Stimulated activated CD4-positive, alpha-beta T cell treated with anti-CD3 and anti-CD28 coated beads, Interleukin-12 subunit alpha, Interleukin-12 subunit beta, amount 100 ng/mL, for 4 hours (primary cell): ENCODE measurements at places on chromosomes 3 and 15.

GRCh38 chr15:78402061-78402610 lies 35.9 kb upstream of the IREB2 start:
- DNase-seq, result no peak

GRCh38 chr3:38950581-38950980 lies 101.2 kb downstream of the SCN11A start:
- no peak for DNase-seq

GRCh38 chr15:28117432-28117990 lies 18.4 kb upstream of the OCA2 start:
- no peak for DNase-seq

GRCh38 chr3:128424508-128425069 lies 42.1 kb downstream of the DNAJB8 start:
- DNase-seq, result no peak

- no peak for DNase-seq
Measured at GRCh38 chr3:18667552-18667951, 242.4 kb upstream of the SATB1 start.

DNA sequence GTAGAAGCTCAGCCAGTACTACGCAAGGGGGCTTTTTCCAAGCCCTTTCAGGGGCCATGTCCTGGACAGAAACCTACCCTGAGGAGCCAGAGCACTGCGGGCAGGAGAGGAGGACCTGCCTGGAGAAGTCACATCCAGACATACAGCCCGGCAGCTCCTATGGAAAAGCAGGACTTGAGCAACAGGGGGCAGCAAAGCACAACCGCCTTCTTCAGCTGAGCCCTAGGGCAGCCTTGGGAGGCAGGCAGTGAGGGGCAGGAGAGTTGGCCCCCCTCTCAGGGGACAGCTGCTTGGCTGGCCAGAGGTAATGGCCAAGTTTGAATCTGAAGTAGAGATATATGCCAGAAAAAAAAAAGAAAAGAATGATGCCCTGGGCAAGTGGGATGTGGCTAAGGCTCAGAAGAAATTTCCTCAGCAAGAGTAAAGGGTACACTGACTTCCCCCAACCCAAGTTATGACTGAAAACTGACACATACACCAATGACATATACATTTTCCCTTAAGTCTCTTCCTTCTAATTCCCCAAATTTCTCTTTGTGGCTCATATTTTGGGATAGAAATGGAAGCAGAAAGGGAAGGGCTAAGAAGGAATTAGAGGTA lies 56.9 kb downstream of the CYP19A1 start:
- DNase-seq, result no peak

DNA sequence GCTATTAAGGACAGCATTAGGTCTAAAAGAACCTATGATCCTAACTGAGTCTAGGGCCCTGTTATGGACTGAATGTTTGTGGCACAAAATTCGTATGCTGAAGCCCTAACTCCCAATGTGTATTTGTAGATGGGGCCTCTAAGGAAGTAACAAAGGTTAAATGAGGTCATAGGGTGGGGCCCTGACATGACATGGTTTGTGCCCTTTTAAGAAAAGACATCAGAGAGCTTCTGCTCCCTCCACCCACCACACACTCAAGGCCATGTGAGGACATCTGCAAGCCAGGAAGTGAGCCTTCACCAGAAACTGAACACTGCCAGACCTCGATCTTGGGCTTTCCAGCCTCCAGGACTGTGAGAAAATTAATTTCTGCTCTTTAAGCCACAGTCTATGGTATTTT lies 49.2 kb downstream of the PHC3 start:
- no peak for DNase-seq

- DNase-seq, result no peak
Measured at GRCh38 chr3:187639927-187640568, 30.1 kb downstream of the SST start.

DNA sequence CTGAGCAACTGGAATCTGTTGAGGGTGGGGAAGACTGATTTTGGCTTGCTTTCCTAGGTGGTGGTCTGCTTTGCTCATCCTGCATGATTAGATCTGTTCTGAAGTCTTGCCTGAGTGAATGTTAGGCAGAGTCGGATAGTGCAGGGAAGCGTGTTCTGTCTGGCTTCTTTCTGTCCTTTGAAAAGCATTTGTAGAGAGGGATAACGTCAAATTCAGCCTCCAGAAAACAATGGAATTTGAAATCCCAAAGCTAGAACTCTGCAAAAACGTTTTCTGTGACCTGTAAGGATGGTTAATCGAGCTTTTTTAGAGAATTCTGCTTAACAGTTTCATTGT lies 1.4 kb downstream of the GLCE start:
- no peak for DNase-seq

GRCh38 chr15:31464216-31465082 lies 137.8 kb downstream of the KLF13 start:
- no peak for DNase-seq

DNA sequence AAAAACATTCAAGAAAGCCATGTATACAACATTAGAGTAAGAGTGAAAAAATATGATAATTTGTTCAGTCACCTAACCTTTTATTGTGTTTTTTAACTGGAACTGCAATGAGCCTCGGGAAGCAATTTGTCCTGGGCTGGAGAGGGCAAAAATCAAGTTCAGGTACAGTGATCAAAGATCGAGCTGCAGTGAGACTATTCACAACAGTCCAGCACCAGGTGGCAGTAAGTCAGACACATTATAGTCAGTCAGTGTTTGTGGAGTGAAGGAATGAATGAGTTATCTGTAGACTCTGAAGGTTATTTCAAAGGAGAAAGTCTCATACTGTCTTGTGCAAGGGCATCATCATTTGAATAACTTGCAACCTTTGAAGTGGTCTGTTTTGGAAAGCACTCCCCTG lies 116.6 kb downstream of the CHDH start:
- no peak for DNase-seq

- no peak for DNase-seq
Measured at GRCh38 chr15:92954578-92954977, 54.5 kb downstream of the CHD2 start.

DNA sequence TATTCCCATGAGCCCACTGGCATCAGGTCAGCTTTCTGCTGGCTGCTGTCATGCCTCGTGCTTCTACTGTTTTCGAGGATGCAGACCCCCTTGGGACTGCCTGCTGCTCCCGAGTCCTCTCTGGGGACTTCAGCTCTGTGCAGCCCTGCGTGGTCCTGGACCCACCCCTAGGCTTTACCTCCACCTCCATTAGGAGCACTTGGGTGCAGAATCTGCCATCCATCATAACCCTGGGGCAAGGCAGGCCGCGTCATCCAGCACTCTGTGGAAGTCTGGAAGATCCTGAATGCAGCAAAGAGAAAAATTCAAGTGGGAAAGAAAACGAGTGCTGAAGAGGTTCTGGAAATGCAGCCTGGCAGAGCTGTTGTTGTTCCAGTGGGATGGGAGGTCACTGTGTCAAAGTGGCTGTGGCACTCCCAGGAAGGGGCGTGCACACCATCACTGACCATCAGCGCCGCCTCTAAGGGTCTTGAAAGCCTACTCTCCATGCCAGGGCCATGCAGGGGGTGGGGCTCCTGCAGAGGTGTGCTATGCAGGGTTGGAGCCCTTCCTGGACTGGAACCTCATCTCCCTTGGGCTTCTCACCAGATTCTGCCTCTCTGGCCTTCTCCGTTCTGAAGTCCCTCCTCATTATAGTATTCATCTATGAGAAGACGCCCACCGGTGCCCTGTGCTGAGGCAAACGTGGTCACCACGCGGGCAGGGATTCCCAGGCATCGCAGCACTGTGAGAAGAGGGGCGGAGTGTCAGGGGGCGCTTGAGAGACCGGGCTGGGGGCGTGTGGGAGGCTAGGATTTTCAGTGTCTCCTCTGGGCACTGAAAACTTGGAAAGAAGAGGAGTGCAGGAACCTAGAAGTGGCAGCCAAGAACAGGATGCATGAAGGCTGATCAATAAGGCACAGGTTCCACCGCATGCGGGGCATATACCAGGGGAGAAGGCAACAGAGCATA lies 12.5 kb downstream of the EPB42 start:
- DNase-seq, result no peak

DNA sequence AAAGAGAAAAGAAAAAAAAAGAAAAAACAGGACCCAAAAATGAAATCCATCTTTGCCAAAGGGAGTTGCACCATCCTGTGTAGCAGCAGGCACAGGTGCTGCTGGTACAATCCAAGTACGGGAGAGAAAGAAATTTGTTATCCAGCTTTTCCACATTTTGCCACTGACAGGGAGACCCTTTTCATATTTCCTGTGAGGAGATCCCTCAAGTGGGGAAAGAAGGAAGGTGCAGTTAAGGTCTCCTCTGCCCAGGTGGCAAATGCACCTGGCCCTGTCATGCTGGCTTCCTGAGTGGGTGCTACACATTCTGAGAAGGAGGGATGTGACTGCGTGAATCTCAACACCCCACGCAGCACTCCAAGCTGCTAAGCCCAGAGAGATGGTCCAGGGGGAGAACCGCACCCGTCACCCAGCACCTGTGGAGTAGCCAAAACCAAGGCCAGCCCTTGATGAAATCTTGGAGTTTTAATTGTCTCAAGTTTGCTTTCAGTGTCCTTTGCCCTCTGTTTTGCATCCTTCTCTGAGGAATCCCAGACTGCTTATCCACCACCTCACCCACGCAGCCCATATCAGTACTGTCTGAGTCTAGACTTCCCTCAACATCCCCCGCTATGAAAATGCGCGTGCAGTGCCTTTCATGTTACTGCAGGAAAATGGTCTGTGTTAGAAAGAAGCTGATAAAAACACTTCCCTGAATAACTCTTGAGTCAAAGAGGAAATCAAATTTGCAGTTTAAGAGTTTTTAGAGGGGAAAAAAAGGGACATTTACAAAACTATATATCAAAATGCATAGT lies 141.9 kb upstream of the THBS1 start:
- no peak for DNase-seq

GRCh38 chr3:158718490-158719170 lies 13.6 kb downstream of the RARRES1 start:
- no peak for DNase-seq

GRCh38 chr15:45456212-45457106 lies 66.1 kb downstream of the SLC30A4 start:
- peak; percentile 29 for DNase-seq

DNA sequence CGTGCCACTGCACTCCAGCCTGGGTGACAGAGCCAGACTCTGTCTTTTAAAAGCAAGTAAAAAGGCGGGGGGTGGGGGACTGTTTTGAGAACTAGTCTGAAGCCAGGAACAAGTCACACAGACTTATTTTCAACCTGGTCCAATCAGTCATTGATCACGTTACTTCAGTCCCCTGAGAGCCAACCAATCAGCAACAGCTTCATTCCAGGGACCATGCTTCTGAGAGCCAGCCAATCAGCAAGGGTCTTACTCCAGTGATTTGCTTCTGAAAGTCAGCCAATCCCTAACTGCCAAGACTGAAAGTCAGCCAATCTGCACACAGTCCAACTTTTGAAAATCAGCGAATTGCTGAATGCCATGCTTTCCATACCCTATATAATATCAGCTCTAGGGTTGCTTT lies 48.6 kb upstream of the C15orf39 start:
- DNase-seq, result no peak

- DNase-seq, result no peak
Measured at GRCh38 chr3:119912220-119912619, 130.3 kb downstream of the NR1I2 start.

- no peak for DNase-seq
Measured at GRCh38 chr3:16828815-16829214, 55.9 kb upstream of the PLCL2 start.

- DNase-seq, result peak; percentile 27
Measured at GRCh38 chr3:47578119-47578632, 489 bp downstream of the CSPG5 start.

GRCh38 chr15:101559952-101560351 lies 70.4 kb upstream of the PCSK6 start:
- DNase-seq, result no peak

GRCh38 chr3:13617981-13618380 lies 69.1 kb downstream of the FBLN2 start:
- no peak for DNase-seq

DNA sequence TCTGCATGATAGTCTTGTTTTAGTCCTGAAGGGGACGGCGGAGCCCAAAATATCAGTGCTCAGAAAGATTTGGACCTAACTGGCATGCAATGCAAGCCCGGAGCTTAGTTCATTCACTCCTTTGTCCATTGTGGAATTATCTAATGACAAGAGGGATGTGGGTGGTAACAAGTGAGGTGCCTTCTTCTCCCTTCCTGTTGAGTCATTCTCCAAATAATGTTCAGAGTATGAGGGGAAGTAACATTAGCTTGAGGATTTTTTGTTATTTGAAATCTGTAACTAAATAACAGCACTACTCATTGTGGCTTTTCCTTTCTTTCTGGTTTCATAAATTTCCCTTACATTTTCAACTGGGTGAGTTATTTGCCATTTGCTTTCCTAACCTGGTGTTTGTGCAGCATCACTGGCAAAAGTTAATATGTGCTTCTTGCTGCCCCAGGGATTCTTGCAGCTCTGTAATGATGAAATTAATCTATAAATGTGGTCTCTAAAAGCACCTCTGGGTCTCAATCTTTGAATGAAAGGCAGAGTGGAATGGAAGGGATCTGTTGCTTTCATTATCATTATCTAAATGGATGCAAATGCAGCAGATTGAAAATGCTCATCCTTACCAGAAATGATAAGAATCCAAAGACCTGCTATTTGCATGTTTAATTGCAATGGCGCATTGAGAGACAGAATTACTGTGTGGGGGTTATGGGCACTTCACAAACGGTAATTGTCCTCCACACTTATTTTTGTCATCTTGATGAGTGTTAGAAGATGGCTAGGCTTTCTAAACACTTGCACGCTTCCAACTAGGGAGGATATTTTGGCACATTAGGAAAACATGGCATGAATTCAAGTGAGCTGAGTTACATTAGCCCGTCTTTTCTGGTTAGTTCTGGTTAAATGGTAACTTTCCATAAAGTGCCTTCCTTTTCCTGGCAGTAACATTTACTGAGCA lies 89.9 kb upstream of the MITF start:
- DNase-seq, result no peak

GRCh38 chr15:45594319-45594718 lies 7.1 kb downstream of the BLOC1S6 start:
- DNase-seq, result no peak
